Fibroblast of skin of left quadriceps (primary cell): ENCODE measurements at places on chromosomes 4 and X.

DNA sequence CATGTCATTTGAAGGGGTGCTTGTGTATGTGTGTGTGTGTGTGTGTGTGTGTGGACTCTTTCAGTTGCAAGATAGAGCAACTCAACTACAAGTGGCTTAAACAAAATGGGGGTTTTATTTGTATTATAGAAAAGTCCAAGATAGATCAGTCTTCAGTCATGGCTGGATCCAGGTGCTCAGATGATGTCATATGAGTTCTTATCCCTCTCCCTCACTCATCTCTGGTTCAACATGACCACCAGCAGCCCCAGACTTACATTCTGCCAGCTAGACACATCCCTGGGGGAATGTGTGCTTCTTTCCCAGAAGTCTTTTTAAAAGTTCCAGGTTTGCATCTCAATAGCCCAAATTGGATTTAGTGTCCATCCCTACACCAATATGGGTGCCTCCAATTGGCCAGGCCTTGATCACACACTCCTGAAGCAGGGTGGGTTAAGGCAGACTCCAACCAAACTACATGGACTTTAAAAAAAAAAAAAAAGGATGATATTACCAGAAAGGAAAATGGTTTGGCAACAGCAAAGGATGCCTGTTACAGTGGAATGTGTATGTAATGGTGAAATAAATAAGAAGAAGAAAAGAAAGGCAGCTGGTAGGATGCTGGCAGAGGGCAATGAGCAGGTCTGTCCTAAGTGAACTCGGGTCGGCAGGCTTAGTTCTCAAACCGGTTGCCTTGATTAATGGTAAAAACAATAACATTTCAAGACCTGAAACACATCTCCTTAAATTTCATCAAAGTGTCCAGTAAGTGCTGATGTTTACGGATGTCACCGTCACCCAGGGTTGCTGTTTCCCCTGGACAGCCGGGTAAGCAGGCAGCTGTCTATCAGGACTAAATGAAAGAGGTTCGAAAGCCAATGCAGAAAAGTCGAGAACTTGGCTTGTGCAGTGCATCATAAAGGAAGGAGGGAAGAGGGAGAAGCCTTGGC is 107.7 kb downstream of the SMIM20 start:
- no peak for DNase-seq

GRCh38 chr4:27577951-27578350 is 717.3 kb downstream of the STIM2 start:
- no peak for DNase-seq

- no peak for DNase-seq
Measured at GRCh38 chr4:102008711-102009110, 218.2 kb downstream of the BANK1 start.

DNA sequence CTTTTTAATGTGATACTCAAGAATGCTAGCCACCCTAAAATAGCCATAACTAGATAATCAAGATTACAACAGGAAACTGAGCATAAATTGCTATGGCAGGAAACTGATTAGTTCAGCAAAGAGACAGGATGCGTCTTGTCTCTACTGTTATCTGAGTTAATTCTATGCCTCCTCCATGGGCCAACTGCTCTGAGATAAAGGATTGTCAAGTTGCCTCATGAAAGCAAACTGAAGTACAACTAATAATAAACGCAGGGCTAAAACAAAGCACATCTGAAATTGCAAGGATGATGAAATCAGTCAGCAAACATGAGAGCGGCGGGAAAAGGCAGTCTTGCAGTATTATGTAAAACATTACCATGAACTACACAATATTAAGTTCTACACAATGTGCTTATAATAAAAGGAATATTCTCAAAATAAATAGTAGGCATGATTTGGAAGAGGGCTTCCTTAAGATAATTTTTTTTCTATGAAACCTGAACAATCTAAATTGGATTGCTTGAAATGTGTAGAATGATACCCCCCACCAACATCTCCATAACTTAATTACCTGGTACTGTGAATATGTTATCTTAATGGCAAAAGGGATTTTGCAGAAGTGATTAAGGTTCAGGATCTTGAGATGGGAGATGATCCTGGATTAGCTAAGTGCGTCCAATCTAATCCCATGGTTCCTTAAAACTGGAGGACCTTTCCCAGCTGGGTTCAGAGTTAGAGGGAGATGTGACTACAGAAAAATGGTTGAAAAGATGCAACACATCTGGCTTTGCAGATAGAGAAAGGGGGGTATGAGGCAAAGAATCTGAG is 65.9 kb downstream of the ANTXR2 start:
- DNase-seq: no peak

DNA sequence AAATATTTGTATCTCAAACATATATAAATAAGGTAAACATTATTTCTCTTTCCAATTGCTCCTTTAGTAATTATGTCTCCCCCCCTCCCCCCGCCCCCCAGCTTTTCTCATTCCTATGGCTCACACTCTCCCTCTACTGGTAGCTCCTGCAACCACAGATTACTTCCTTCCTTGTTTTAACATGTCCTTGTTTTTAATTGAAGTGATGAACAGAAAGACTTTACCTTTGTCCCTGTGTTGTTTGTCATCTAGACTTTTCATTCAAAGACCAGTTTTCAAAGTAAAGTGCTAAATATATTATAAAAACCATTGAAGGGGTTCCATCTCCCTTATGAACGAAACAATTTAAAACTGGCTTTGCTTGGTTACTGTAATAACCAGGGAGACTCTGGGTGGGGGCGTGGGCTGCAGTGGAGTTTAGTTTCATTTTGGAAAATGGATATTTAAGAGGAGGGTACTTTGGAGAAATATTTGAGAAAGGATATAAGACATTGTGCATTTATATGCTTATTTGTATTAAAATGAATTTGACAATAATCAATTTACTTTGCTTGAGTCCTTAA is 352.9 kb downstream of the RAPGEF2 start:
- no peak for DNase-seq

GRCh38 chrX:45632506-45632905 is 431.8 kb upstream of the DIPK2B start:
- DNase-seq: no peak

DNA sequence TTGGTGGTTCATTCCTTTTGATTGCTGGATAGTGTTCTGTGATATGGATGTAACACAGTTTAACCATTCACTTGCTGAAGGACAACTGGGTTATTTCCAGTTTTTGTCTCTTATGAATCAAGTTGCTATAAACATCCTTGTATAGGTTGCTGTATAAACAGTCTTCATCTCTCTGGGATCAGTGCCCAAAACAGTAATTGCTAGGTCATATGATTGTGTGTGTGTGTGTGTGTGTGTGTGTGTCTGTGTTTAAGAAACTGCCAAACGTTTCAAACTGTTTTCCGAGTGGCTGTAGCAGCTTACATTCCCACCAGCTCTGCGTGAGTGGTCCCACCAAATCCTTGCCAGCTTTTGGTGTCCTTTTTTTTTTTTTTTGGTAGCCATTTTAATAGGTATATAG is 60.4 kb downstream of the F11 start:
- DNase-seq: no peak

DNA sequence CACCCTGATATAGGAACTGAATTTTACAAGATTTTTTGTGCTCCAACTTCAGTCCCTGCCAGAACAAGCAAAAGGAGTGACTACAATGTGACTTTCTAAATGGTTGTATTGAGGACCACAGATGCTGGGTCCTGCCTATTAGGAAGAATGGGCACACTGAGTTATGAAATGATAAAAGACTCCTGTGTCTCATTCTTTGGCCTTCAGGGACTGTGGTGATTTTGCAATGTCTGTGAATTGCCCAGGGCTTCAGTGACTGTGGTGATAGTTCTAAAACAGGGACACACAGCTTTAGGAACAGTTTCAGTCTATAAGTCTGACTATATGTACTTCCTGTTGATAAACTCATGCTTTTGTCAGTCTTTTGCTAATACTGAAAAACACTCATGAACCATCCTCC is 210.2 kb downstream of the DMD start:
- DNase-seq: no peak

DNA sequence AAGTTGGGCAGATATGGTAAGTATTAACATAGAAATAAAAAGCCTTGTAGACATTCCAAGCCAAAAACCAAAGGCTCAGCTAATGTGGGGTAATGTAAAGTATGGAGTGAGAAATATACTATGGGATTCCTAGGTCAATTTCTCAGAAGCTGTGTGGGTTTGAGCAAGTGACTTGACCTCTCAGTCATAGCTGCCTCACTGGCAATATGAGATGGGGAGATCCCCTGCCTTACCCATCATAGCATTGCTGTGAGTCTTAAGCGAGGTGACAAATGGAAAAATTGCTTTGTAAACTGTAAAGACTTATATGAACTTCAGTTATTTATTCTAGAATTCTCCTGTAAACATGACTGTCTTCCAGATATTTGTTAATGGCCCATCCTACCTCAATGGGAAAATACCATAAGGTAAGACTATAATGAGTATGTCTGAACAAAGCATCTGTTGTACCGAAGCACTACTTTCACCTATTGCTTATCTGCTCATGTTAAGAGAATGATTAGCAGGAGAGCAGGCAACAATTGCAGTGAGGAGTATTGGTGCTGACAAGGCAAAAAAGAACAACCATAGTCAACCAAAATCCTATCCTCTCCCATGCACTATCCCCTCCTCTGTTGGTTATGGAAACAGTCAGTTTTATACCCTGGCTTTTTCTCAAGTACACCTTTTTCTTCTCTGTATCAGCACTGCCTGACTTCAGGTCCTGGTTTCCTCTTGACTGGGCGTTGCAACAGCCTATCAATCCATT is 44.1 kb upstream of the TRPC3 start:
- DNase-seq: no peak

- DNase-seq: no peak
Measured at GRCh38 chrX:67759018-67759417, 215.2 kb downstream of the AR start.

DNA sequence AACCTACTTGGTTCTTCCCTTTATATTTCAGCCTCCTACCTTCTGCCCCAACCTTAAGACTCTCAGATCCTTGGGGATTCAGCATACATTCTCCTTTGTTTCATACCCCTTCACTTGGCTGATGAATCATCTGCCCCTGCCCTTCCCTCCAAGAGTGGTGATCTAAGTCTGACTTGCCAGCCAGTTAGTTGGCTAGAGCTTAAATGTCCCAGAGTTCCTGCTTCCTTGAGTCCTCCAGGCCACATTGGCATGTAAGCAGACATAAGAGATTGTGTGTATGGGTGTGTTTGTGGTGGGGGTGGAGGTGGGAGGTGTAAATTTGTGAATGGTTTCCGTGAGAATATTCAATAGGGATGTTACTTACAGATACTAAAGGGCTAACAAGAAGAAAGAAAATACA is 3.7 kb upstream of the TEX13D start:
- no peak for DNase-seq

DNA sequence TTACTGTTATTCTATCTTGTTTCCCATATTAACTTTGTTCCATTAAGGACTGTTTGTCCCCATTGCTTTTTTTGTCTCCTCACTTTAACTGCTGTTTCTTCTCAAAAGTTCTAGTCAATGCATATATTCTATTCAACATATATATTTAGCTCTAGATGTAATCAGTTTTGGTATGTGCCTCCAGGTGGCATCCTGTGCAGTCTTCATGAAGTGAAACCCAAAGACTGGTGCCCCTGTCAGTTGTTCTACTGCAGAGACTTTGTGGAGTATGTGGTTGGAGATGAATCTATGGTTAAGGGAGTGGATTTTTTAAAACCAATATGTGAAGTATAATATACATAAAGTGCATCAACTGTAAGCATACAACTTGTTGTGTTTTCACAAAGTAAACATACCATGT is 57.0 kb downstream of the VAMP7 start:
- no peak for DNase-seq

- no peak for DNase-seq
Measured at GRCh38 chrX:15877380-15877779, 22.8 kb upstream of the AP1S2 start.

- DNase-seq: no peak
Measured at GRCh38 chr4:104559502-104559901, 64.8 kb upstream of the CXXC4 start.

DNA sequence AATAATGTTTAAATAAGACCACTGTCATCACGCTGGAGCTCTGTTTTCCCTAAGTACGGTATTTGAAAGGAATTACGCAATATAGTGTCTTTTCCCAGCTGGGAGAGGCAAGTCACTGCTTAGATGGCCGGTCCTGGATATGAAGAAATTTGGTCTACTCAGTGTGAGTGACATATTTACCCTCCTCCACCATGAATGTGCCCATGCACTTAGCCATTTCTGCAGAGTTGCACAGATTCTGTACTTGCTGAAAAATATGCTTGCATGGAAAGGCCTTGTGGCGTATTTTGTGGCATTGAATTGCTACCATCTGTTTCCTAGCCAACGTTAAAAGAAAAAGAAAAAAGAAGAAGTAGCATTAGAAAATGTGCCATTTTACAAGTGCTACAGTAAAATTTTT is 73.1 kb downstream of the ADGRL3 start:
- no peak for DNase-seq

DNA sequence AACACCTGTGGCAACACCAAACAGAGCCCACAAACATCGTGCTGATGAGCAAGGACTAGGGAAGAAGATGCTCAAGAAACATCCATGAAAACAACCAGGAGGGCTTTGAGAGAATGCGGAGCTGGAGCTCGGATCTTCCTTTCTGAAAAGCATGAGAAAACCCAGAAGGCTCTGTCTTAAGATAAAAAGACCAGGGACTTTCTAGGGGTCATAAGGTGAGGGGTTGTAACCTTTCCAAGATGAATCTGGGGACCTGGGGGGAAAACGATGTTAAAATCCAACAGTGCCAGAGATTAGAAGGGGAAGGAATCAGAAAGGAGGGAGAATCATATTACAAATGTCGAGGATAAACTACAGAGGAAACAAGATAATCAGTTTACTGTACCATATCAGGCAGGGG is 10.1 kb downstream of the GK2 start:
- DNase-seq: no peak

GRCh38 chr4:179182741-179183140 is 1740.5 kb upstream of the AGA start:
- no peak for DNase-seq

- no peak for DNase-seq
Measured at GRCh38 chrX:9899640-9900111, 67.5 kb upstream of the CLDN34 start.

DNA sequence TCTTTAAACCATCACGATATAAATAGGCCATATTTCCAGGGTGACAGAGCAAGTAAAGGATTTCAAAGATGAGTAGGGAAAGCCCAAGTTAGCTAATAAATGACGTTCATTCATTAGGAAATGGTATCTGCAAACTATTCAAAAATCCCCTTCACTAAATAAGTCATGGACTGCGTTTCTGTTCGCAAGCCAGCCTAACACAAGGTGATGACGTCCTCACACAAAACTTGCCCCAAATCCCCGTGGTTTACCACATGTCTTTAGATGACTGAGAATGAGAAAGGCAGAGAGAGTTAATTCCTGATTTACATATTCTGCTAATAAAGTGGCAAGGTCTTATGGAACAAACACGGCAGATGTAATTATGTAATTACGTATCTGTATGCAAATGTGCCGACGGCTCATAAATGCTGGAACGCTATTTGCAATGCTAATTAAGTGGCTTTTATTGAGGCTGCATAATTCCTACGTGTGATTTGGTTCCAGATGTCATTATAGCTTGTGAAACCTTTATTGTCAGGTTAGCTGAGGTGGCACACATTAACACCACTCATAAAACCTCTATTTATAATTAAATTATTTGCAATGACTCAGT is 437.7 kb upstream of the FRG1 start:
- DNase-seq: no peak
